HCEC 1CT (cell line): ENCODE measurements at places on chromosomes 16 and 17.

- DNase-seq = peak; percentile 46
Measured at GRCh38 chr17:17044846-17045561, 2.7 kb downstream of the MPRIP start.

- no peak for DNase-seq
Measured at GRCh38 chr17:46158323-46159296, 34.6 kb downstream of the KANSL1 start.

GRCh38 chr16:1145383-1146100 lies 7.4 kb upstream of the CACNA1H start:
- no peak for DNase-seq

- no peak for DNase-seq
Measured at GRCh38 chr17:63692195-63692816, 7.6 kb downstream of the LIMD2 start.

- DNase-seq = peak; percentile 8
Measured at GRCh38 chr17:8463099-8463498, 27.4 kb downstream of the NDEL1 start.

DNA sequence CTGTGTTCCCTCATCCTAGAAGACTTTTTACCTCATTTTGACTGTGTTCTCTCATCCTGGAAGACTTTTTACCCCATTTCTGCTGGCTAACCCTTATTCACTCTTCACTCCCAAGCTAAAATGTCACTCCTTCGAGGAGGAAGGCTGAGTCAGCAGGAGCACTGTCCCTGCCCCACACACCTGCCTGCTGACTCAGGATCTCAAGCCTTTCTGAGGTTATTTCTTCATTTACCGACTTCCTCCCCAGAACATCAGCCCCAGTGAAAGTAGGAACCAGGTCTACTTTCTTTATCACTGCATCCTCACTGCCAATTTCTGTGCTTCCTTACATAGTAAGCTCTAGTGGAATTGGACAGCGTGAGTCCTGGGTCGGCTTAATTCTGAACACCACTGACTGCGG lies 220.6 kb downstream of the HS3ST4 start:
- DNase-seq = no peak

DNA sequence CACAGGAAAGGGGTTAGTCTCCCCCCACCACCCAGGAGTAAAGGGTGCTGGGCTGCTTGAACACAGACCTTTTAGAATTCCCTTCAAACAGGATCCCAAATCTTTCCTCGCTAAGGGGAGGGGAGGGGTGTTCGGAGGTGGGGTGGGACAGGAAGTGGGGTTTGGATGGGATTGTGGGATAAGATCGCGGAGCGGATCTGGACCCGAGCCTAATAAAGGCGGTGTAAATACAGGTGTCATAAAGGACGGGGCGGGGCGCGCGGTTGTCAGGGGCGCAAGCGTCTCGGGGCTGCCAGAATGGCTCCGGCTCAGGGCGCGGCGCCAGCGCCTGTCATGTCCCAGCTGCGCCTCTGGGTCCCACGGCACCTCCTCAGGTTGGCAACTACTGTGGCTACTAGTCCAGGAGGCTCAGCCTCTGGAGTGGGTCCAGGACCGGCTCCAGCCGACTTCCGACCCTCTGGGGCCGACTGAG lies 59.8 kb upstream of the FBXO47 start:
- DNase-seq = no peak

DNA sequence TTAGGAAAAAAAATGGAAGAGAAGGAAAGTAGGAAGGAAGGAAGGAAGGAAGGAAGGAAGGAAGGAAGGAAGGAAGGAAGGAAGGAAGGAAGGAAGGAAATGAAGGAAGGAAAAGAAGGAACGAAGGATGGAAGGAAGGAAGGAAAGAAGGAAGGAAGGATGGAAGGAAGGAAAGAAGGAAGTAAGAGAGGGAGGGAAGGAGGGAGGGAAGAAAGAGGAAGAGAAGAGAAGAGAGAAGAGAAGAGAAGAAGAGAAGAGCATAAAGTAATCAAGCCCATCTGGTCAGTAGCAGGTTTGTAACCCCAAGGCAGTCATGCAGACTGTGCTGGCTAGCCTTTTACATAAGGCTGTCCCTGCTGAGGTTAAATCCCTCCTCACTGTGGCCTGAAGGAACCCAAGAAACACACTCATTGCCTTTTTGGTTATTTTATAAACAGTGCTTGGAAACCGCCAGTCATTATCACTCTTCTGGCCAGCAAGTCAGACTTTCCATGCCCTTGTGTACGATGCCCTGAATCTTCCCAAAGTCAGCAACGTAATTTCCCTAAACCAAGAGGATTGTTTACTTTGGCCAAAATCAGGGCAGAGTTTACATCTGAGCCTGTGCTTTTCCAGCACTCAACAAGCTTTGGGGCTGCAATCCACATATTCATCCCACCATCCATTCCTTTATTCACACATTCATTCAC lies 409.6 kb upstream of the MAF start:
- DNase-seq = no peak

DNA sequence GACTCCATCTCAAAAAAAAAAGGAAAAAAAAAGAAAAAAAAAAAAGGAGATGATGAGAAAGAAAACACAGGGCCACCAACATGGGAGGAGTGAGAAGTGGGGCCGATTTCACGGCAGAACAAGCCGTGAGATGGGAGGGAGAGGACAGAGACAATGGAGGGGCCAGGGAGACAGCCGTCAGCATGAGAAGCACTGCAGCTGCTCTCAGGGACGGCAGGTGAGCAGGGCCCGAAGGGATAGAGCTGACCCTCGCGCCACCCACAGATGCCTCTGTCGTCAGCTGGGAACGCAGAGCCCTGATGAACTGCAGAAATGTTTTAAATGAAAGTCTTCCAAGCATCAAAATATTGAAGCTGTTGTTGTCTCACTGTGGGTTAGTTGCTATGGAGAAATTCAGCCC lies 20.3 kb downstream of the PITPNM3 start:
- no peak for DNase-seq

DNA sequence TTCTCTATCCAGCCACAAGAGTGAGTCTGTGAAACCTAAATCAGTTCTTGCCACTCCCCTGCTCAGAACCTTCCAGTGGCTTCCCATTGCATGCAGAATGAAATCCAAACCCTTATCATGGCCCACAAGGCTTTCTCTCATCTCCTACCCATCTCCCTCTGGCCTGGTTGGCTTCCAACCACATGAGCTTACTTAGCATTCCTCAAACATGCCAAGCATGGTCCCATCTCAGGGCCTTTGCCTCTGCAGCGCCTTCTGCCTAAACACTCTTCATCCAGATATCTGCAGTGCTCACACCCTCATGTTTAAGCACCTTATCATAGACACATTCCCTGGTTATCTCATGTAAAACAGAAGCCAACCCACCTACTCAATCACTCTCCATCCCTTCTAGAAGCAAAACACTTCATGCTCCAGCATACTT lies 15.5 kb downstream of the TK2 start:
- no peak for DNase-seq

DNA sequence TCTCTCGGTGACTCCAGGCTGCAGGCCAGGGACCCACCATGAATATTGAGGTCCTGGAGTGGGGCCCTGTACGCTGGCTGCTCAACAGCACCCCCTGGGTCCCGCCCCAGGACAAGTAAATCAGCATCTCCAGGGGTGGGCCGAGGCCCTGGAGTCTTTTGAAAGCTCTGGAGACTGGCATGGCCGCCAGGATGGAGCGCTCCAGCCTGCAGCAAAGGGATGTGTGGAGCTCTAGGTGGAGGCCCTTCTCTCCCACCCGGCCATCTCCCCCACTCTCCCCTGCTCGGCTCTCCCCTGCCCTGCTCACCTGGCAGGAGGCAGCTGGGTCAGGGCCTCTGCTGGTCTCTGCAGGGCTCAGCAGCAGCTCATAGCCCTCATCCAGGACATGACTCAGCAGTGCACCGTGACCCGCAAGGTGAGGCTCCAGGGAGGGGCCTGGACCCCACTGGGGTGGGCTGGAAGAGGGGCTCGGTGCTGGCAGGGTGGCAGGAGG lies 16.6 kb downstream of the SGSH start:
- no peak for DNase-seq

GRCh38 chr17:62688398-62689160 lies 61.1 kb downstream of the MRC2 start:
- DNase-seq = no peak

DNA sequence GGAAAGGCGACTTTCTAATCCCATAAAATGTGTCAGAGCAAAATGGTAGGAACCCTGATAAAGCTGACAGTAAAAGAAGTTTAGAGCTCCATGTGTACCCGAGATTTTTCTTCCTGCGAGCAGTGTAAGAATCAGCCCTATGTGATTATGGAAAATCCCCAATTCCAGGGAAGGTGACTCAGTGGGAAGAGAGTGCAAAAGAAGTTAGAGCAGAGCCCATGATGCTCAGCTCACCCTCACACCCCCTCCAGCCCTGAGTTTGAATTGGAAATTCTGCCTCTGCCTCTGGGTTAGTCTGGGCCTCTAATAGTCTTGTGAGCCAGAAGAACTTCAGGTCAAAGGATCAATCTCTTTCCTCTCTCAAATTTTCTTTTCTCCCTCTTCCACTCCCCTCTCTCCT lies 12.5 kb downstream of the C17orf78 start:
- peak; percentile 43 for DNase-seq

- DNase-seq = no peak
Measured at GRCh38 chr17:36592316-36592715, 637 bp downstream of the DHRS11 start.

- DNase-seq = no peak
Measured at GRCh38 chr17:65973237-65973636, 218.7 kb downstream of the CEP112 start.

- DNase-seq = no peak
Measured at GRCh38 chr16:89821438-89822187, 5.2 kb upstream of the FANCA start.

DNA sequence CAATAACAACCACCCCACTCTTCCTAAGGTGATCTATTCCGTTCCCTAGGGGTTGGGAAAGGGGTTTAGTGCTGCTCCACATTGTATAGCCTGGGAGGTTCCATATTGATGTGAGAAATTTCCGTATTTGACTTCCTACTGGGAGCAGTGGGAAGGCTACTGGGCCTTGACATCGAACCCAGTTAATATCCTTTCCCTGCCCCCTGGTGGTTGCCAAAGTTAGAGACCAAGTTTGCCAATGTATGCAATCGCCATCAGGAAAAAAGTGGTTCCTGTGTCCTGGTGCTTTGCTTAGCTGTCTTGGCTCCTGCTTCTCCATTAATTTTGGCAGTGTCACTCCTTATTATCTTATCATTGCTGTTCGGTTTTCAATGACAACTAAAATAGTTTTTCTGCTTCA lies 914.9 kb downstream of the KCNJ2 start:
- peak; percentile 45 for DNase-seq

DNA sequence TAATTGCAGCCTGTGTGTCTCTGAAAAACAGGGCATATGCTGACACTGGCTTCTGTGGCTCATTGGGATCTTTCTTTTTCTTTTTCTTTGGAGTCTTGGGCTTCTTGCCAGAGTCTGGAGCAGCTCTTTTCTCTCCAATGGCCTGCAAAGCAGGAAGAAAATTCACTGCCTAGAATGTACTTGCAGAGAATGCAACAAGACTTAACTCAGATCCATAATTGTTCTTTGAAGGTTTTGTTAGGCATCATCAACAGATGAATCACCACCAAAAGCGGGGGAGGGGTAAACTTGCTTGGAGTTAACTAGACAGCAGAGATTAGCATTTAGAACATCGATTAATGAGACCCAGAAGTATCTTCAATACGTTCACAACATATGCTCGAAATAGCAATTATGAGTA lies 100.9 kb downstream of the TOX3 start:
- DNase-seq = no peak

- no peak for DNase-seq
Measured at GRCh38 chr17:35705230-35705629, 26.2 kb upstream of the RASL10B start.

- no peak for DNase-seq
Measured at GRCh38 chr16:65876056-65876408, 490.5 kb upstream of the CDH5 start.
